M059J (cell line): ENCODE measurements at places on chromosomes 5 and 9.

DNA sequence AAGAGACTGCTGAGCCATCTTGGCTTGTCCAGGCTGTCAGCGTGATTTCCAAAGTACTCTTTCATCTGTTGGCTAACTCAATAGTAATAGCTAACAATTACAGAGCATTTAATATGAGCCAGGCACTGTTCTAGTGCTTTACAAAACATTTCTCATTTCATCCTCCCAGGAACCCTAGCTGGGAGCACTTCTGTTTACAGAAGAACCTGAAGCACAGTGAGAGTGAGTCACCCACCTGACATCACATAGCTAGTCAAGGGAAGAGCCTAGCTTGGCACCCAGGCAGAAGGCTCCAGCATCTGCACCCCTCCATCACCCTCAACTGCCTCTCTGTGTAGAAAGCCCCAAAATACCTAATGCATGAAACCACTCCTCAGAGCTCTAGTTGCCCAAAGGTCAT lies 57.5 kb upstream of the IQGAP2 start:
- DNase-seq, result no peak

GRCh38 chr5:71455427-71456361 lies at the start of gene BDP1:
BDP1 (plus strand) TSS chr5:71455651; CDS start chr5:71455878, 227 bp downstream.
- peak; percentile 94 for DNase-seq

- no peak for DNase-seq
Measured at GRCh38 chr5:118392491-118392890, 595.9 kb downstream of the DTWD2 start.

DNA sequence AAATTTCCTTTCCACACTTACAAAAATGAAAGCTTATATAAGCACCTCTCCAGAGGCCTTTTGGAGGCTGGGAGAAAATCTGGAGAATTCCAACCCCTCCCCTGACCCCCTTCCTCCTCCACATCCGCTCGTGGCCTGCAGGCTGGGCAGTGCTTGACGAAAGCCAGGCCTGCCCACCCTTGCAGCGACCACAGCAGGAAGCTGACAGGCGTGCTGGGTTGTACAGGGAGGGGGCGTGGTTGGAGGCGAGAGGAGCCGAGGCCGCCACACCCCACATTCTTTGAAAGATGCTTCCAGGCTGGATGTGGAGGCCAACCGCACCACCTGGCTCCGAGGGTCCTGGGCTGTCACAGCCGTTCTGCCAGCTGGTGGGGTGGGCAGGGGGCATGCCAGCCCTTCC lies 47.8 kb upstream of the IER5L start:
- peak; percentile 50 for DNase-seq

- DNase-seq, result peak; percentile 93
Measured at GRCh38 chr5:11390291-11390767, 513.9 kb downstream of the CTNND2 start.

- DNase-seq, result no peak
Measured at GRCh38 chr5:54673523-54674225, 156.1 kb downstream of the SNX18 start.

- DNase-seq, result peak; percentile 79
Measured at GRCh38 chr5:37875051-37875787, 35.4 kb upstream of the GDNF start.

DNA sequence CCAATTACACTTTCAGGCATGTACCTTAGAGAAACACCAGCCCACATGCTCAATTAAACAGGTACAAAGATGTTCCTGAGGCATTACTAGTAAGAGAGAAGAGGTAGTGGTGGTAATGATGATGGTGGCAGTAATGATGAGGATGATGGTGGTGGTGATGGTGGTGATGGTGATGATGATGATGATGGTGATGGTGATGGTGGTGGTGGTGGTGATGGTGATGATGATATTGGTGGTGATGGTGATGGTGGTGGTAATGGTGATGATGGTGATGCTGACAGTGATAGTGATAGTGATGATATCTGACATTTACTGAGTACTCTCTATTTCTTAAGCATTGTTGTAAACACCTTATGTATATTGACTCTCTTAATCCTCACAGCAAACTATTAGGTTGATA lies 318.4 kb downstream of the NSG2 start:
- no peak for DNase-seq

- peak; percentile 91 for DNase-seq
Measured at GRCh38 chr5:56259002-56259511, 25.9 kb upstream of the ANKRD55 start.

- DNase-seq, result no peak
Measured at GRCh38 chr5:56175021-56175420, 58.1 kb downstream of the ANKRD55 start.

DNA sequence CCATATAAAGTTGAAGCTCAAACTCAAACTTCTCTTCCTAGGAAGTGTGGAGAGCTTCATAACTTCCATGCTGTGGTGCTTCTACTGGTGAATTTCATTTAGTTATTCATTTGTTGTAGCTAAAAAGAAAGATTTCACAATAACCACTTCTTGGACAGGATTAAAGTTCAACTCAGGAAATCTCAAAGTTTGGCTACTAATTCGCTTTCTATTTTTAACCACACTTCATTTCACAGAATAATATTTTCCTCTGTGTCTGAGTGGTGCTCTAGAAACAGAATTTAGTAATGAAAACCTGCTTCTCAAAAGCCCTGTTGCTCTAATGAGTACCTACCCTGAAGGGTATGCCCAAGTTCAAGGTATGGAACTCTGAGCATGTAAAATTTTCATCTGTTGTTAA lies 73.9 kb downstream of the ACTBL2 start:
- DNase-seq, result no peak

DNA sequence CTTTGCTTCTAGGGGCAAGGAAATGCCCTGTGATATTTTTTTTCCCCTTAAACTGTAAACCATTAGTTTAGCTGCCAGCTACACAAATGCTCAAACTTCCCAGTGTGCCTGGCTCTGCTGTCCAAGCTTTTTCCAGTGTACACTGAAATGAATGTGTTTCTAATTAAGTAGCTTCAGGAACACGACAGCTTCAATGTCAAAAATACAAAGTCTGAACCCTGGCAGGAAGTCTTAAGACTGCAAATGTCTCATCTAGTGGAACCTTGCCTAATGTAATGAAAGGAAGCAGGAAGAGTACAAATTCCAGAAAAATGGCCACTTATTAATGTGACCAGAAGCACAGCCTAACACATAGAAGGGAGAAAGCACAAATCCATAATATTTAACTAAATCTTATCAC lies 255.2 kb downstream of the CRB2 start:
- no peak for DNase-seq

DNA sequence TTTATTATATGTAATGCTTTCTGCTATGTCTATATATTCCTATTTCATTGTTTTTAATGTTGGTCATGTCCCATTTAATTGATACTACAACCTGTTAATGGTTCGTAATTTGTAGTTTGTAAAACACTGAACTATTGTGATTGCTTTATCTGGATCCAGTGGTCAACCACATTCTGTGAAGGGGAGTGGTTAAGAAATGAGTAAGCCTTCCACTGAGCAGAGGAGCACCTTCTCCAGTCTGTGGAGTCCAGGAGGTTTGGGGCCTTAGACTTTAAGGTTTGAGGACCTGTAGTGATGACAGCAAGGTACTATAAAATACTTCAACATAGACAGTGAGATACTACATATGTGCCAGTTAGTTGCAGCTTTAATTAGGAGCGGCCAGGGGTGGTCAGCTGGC lies 67.7 kb upstream of the RAD23B start:
- peak; percentile 81 for DNase-seq

DNA sequence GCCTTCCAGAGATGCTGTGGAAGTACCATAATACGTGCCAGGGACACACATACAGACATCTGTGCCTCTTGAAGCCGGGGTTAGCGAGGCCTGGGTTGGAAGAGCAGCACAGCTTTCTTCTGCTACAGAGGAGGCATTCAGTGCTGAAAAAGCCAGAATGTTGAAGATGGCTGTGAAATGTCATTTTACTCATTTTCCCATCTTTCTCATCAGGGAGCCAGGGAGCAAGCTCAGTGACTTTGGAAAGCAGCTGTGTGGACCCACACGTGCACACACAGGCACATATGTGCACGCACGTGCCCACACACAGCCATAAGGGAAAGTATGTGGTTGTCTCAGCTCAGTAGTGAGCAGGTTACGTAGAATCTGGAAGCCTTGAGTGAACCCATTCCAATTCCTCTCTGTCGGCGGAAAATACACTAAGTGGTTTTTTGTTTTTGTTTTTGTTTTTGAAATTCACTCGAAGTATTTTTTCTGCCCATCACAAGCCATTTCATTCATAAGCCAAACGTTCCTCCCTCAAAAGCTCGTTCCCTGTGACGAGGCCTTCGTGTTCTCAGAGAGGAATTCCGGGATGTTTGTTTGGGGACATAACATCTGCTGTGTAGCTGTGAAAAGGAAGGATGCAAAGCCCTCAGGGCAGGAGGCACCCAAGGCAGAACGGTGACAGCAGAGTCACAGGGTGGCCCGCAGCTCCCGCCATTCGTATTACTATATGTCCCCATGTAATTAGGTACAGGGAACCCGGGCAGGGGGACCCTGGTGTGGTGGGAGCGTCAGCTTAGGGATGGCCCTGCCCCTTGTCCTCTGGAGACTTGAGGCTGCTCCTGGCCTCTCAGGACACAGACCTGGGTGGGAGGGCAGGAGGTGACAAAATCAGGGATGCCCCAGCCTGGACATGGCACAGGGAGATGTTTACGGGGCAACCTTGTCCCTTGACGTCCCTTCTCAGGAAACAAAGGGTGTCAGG lies 29.0 kb upstream of the ANKRD33B start:
- DNase-seq, result no peak

DNA sequence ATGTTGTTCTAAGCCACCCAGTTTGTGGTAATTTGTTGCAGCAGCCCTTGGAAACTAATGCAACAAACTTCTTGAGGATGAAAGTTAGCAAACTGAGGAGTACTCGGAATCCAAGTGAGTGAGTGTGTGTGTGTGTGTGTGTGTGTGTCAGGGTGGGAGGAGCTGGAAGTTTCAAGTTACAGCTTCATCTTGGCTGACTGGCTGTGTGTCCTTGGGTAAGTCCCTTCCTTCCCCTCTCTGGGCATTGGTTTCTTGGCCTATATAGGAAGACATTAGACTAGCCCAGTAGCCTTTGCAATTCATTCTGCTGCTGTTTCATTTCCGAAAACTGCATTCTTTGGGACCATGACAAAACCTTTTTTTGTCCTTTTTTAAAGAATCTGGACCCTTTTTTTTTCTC lies 157.2 kb downstream of the MELK start:
- DNase-seq, result no peak

GRCh38 chr5:103941596-103941995 lies 379.0 kb upstream of the NUDT12 start:
- DNase-seq, result no peak

DNA sequence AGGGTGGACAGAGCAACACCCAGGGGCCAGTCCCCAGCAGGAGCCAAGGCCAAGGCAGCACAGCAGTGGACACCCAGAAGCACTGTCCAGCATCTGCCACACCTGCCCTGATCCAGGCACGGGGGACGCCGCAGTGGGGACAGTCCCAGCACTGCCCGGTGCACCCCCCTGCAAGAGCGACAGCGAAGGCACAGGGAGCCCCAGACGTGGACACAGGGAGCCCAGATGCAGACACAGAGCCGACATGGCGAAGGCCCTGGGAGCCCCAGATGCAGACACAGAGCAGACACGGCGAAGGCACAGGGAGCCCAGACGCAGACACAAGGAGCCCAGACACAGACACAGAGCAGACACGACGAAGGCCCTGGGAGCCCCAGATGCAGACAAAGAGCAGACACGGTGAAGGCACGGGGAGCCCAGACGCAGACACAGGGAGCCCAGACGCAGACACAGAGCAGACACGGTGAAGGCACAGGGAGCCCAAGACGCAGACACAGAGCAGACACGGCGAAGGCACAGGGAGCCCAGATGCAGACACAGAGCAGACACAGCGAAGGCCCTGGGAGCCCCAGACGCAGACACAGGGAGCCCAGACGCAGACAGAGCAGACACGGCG lies 4.3 kb downstream of the ANAPC2 start:
- no peak for DNase-seq

DNA sequence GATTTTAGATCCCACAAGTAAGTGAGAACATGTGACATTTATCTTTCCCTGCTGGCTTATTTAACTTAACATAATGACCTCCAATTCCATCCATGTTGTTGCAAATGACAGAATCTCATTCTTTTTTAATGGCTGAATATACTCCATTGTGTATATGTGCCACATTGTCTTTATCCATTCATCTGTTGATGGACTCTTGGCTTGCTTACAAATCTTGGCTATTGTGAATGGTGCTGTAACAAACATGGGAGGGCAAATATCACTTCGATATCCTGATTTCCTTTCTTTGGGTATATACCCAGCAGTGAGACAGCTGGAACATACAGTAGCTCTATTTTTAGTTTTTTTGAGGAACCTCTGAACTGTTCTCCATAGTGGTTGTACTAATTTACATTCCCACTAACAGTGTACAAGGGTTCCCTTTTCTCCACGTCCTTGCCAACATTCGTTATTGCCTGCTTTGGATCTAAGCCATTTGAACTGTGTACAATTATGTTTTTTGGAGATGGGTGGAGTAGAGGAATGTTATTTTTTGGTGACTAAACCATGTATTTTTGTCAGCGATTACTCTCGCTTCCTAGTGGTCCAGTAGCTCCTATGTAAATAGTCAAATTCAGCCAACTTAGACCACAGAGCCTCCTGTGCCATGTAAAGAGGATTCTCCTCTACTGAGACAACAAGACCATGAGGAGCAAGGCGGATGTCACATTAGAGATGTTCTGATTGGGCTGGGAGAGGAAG lies 60.6 kb downstream of the TNFSF15 start:
- no peak for DNase-seq

DNA sequence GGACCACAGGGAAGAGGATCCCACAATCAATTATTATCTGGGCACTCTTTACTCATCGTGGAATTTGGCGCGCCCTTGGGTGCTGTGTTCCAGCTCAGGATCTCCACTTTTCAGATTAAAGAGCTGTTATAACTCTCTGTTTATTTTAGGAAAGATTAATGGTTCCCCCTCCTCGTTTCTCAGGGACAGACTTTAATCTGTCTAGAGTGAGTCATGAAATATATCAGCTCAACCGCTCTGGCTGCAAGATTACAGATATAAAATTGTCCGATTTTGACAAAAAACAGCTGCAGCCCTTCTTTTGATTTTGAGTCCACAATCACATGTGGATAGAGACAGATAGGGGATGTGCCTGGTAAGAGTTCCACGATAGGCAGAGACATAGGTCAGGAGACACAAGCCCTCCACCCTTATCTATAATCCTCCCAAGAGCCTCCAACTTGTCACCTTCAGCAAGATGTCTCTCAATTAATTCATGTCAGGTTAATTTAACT lies 77.6 kb upstream of the ANKRD55 start:
- peak; percentile 70 for DNase-seq

- DNase-seq, result peak; percentile 36
Measured at GRCh38 chr5:24065779-24066178, 558.4 kb downstream of the PRDM9 start.

- DNase-seq, result no peak
Measured at GRCh38 chr9:5518937-5519319, 8.6 kb downstream of the PDCD1LG2 start.

GRCh38 chr9:106953174-106953573 lies 90.2 kb downstream of the ZNF462 start:
- peak; percentile 89 for DNase-seq

DNA sequence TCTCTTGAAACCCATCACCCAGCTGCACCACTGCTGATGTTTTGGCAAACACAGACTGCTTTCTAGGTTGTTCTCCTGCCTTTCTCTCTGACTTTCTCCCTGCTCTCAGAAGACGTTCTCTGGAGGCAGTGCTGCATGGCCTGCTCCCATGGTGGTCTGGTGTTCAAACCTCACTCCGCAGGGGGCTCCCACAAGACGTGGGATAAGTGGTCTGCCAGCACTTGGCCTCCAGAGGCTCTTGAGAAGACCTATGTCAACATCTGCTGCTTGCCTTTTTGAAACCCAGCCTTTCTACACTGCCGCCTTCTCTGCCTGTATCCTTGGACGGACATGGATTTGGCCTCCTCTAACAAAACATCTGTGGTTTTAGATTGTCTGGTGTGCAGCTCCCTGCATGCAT lies 16.6 kb downstream of the USP20 start:
- no peak for DNase-seq
